ENCODE measurements at places on chromosomes 4 and X. TPM values are rescaled to one million over a fixed set of nuclear protein-coding genes. Genes with fewer than 3 reads are reported as not detected.

DNA sequence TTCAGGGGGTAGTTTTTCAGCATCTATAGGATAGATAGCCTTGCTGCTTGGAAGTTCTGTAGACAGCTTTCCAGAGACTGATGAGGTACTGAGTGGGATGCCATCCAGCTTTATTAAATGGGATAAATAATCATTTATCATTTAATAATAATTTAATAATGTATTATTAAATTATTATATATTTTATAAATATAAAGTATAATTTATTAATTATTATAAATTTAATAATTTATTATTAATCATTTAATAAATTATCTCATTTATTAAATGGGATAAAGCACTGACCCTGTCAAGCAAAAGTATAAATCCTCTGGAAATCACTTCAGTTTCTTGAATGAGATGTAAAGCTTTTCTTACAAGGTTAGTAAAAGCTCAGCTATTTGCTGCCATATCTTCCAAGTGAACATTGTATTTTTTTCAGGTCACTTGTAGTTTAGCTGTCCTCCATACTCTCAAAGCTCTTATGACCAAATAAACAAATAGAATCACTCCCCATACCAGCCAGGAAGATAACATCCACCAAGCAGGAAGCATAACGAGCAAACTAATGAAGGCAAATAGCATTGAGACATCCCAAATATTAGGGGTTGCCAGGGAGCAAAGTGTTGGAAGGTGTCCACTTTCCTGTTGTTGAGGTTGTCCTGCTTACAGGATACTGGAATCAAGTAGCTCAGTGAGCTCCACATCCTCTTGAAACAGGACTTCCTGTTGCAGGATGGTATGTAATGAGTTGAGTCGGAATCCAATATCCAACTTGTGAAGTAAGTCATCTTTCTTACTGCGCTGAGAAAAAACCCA lies 88.9 kb downstream of the ZNF674 start:
- peaks cover 54% of the 10 kb centered on the region for H3K36me3 ChIP-seq
- H3K27me3 ChIP-seq: peaks cover 23% of the 10 kb centered on the region
- H3K4me1 ChIP-seq: no peaks in the 10 kb centered on the region
- H3K4me3 ChIP-seq: no peak overlapping the region

- peaks cover 54% of the 10 kb centered on the region for H3K27me3 ChIP-seq
- no peak overlapping the region for H3K27ac ChIP-seq
- DNase-seq: peak; percentile 59
Measured at GRCh38 chrX:131441033-131441432, 102.8 kb upstream of the OR13H1 start.

NAT8L gene
- total RNA-seq: 0.93 TPM

GRCh38 chrX:67523932-67524331 lies 19.9 kb upstream of the AR start:
- no peaks in the 10 kb centered on the region for H3K27me3 ChIP-seq
- H3K4me3 ChIP-seq: no peak overlapping the region
- H3K4me1 ChIP-seq: no peaks in the 10 kb centered on the region
- peak; percentile 11 for DNase-seq
- H3K36me3 ChIP-seq: peaks cover 7% of the 10 kb centered on the region
- H3K27ac ChIP-seq: no peak overlapping the region

NEIL3 gene
- 5.8 TPM for total RNA-seq

DNA sequence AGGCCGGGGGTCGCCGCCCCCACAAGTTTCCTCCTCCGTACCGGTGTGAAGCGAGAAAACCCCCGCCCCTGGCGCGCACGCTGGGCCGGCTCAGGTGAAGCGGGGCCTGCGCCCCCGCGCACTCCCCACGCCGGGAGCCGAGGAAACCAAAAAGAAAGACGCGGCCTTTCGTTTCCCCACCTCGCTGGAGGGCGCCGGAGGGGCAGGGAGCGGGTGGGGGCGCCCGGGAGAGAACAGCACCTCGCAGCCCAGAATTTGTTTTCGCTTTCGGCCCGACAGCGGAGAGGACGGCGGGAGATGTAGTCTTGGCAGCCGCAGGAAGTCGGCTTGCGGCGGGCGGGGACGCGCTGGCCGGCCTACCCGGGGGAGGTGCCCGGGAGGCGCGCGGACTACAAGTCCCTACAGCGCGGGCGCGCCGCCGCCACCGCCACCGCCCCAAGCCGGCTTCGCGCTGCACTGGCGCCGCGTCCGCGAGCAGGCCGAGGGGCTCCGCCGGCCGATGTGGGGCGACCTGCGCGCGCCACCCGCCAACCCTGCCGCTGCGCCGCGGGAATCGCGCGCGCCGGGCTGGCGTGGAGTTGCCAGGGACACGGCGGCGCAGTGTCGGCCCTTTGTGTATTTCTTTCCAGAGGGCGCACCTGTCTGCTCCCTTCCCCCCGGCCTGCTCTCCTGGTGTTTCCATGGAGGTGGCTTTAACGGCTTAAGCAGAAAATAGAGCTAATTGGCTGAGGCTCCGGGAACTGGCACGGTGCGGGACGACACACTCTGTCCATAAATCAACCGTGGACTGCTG lies at the start of gene OTUD4:
Gene OTUD4, minus strand, starts transcription at position 292 of the 793 bp plus-strand sequence. CDS start 616 bp downstream, outside the sequence.
- H3K4me1 ChIP-seq: peaks cover 9% of the 10 kb centered on the region
- no peaks in the 10 kb centered on the region for H3K27me3 ChIP-seq
- H3K4me3 ChIP-seq: peak within 1 kb of the TSS; percentile 73
- H3K36me3 ChIP-seq: peaks cover 1% of the 10 kb centered on the region
- peak; percentile 92 for DNase-seq

DNA sequence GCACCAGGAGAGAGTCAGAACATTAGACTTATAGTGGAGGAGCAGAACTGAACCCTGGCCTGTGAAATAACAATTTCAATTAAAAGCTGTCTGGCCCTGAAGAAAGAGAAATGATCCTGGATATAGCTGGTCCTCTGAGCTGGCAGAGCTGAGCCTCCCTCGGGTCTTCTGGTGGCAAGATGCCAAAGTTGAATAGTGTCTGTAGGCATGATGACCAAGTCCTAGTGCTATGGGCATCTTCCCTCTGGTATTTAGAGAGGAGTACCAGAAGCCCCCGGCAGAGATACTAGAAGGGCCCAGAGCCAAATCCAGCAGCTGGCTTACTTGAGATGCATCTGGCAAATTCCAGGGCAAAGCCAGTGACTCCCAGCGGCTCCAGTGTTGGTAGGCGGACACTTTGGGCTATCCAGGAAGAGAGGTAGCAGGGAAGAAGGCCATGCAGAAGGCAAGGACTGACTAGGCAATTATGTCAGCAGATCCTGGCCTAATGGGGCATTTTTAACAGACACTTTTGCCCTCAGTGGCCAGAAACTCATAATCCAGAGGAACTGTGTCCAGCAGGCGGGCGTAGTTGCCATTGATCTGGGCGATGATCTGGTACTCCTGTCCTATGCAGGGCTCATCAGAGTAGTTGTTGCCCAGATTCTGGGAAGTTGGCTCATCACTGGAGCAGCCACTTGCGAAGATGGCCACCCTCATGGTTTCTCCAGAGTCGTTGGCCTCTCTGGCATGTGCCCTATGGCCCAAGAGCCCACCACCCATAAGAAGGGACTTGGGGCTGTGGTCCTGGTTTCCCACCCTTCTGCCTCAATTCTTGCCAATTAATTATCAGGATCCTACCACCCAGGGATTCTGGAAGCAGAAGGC lies 17.9 kb downstream of the VSIG4 start:
- H3K27ac ChIP-seq: no peak overlapping the region
- no peaks in the 10 kb centered on the region for H3K4me1 ChIP-seq
- H3K27me3 ChIP-seq: no peaks in the 10 kb centered on the region
- no peak for DNase-seq
- no peak overlapping the region for H3K4me3 ChIP-seq

MXRA5 gene
- total RNA-seq: not detected

GRCh38 chrX:27439771-27440170 lies 23.4 kb downstream of the PPP4R3C start:
- no peaks in the 10 kb centered on the region for H3K36me3 ChIP-seq
- no peaks in the 10 kb centered on the region for H3K4me1 ChIP-seq
- no peak overlapping the region for H3K4me3 ChIP-seq
- DNase-seq: no peak

- no peaks in the 10 kb centered on the region for H3K36me3 ChIP-seq
- H3K27me3 ChIP-seq: no peaks in the 10 kb centered on the region
- DNase-seq: no peak
- no peaks in the 10 kb centered on the region for H3K4me1 ChIP-seq
Measured at GRCh38 chr4:66554826-66555225, 884.5 kb upstream of the EPHA5 start.

CXCL6 gene
- not detected for total RNA-seq

MAGEA2B gene
- total RNA-seq: not detected

VCX3B gene
- total RNA-seq: not detected

- H3K4me3 ChIP-seq: no peak overlapping the region
- peak; percentile 55 for DNase-seq
- no peaks in the 10 kb centered on the region for H3K36me3 ChIP-seq
Measured at GRCh38 chrX:110406822-110407221, 48.2 kb downstream of the RTL9 start.

DNA sequence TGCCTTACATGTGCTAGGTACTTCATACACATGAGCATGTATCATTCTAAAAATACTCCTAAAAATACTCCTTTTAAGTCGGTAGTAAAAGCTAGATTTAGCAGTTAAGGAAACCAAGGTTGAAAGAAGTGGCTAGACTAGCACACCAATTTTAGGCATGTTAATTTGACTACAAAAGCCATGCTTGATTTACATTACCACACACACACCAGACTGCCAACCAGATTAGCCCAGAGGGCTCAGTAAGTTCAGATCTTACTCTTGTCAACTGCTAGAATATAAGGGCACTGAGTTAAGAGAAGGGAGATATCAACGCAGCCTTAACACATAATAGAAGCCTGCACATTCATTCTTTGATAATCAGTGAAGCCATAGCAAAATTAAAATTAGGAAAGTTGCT lies 117.9 kb downstream of the MID1IP1 start:
- no peak for DNase-seq
- no peaks in the 10 kb centered on the region for H3K4me1 ChIP-seq
- H3K27me3 ChIP-seq: peaks cover 12% of the 10 kb centered on the region

- no peak overlapping the region for H3K4me3 ChIP-seq
- H3K4me1 ChIP-seq: no peaks in the 10 kb centered on the region
- peaks cover 64% of the 10 kb centered on the region for H3K27me3 ChIP-seq
- H3K27ac ChIP-seq: no peak overlapping the region
- no peaks in the 10 kb centered on the region for H3K36me3 ChIP-seq
- DNase-seq: peak; percentile 52
Measured at GRCh38 chrX:55867181-55867651, 149.7 kb downstream of the RRAGB start.

FRMD7 gene
- total RNA-seq: not detected

DNA sequence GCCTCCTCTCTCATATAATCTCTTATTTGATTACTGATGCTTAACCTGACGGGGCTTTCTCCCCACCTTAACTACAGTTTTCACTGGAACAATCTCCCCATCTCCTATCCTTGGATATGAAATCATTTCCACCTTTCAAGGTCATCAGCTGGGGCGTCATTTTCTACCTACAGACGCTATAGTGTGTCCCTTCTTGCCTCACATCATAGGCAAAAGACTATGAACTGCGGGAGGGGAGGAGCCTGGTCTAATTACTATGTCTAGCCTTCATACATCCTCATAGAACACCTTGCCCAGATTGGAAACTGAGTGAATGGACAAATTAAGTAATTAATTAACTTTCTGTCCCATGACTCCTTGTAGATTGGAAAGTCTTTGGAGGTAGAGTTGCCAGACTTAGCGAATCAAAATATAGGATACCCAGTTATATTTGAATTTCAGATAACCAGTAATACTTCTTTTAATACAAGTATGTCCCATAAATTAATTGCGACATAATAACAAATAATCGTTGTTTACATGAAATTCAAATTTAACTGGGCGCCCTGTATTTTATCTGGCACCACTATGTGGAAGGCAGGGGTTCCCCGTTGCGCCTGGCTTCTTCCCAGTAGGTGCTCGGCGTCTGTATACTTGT lies 752 bp upstream of the ATP6AP2 start:
- peak overlapping the region; percentile 91 for H3K4me3 ChIP-seq
- DNase-seq: peak; percentile 1
- peaks cover 14% of the 10 kb centered on the region for H3K4me1 ChIP-seq
- peak overlapping the region; percentile 95 for H3K27ac ChIP-seq
- no peaks in the 10 kb centered on the region for H3K36me3 ChIP-seq
- H3K27me3 ChIP-seq: peaks cover 44% of the 10 kb centered on the region

DNA sequence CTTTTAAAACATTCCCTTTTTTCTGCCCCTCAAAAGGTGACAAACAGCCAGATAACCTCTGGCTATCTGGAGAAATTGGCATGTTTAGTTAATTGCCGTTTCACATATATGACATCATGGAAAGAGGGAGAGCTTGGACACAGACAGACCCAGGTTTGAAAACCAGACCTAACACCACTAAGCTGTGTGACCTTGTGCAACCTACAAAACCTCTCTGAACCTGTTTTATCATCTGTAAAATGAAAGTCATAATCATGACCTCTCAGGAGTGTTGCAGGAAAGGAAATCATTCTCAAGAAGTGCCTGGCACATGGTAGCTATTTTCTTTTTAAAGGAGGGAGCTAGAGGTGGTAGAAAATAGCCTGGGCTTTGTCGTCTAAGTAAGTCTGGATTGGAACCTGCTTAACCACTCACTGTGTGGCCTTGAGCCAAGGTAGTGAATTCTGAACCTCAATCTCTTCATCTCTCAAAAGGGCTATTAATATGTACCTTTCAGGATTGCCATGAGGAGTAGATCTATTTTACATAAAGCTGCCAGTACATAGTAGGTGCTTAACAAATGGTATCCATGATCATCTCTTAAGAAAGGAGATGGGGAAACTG lies 363.5 kb downstream of the BCOR start:
- H3K36me3 ChIP-seq: no peaks in the 10 kb centered on the region
- DNase-seq: no peak
- H3K27me3 ChIP-seq: peaks cover 36% of the 10 kb centered on the region
- no peak overlapping the region for H3K4me3 ChIP-seq

APELA gene
- not detected for total RNA-seq

All from MCF 10A (cell line).